ENCODE measurements at places on chromosomes 1 and 21. TPM values are rescaled to one million over a fixed set of nuclear protein-coding genes. Genes with fewer than 3 reads are reported as not detected.

The MGST3 gene
- total RNA-seq, result 27.8 TPM

The DNALI1 gene
- 10.0 TPM for total RNA-seq

The GUCA2A gene
- not detected for total RNA-seq

The CCDC181 gene
- 1.2 TPM for total RNA-seq

The FNDC5 gene
- 66.2 TPM for total RNA-seq

The TMEM35B gene
- total RNA-seq, result 19.8 TPM

The NBPF4 gene
- 1.4 TPM for total RNA-seq

The ICOSLG gene
- 0.13 TPM for total RNA-seq

DNA sequence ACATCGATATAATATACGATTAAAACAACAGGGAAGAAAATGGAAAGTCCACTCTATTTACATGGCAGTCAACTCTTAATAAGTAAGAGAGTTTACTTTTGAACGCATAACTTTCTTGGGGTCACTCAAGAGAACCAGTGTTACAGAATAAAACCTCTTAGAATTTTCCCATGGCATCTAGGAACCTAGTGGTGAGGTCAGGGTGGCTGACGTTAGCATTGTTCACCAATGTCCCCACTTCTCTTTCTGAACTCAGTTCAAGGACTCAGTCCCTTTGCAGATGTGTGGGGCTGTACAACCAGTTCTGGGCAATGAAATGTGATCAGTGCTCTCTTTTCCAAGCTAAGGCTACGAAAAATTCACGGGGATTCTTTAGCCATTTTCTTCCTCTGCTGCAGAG, 2.6 kb upstream of the RNF2 start:
- DNase-seq, result no peak

- peak; percentile 70 for DNase-seq
Observed at GRCh38 chr1:8763888-8764287, 53.6 kb downstream of the RERE start.

GRCh38 chr1:63342402-63342801, 20.0 kb downstream of the FOXD3 start:
- no peak for DNase-seq

- DNase-seq, result no peak
Observed at GRCh38 chr1:201899683-201900429, 11.2 kb downstream of the SHISA4 start.

- DNase-seq, result no peak
Observed at GRCh38 chr1:241939798-241940197, 17.8 kb upstream of the BECN2 start.

- DNase-seq, result no peak
Observed at GRCh38 chr1:21804536-21804935, 7.5 kb upstream of the LDLRAD2 start.

- DNase-seq, result no peak
Observed at GRCh38 chr1:11602424-11602823, 51.8 kb downstream of the FBXO2 start.

DNA sequence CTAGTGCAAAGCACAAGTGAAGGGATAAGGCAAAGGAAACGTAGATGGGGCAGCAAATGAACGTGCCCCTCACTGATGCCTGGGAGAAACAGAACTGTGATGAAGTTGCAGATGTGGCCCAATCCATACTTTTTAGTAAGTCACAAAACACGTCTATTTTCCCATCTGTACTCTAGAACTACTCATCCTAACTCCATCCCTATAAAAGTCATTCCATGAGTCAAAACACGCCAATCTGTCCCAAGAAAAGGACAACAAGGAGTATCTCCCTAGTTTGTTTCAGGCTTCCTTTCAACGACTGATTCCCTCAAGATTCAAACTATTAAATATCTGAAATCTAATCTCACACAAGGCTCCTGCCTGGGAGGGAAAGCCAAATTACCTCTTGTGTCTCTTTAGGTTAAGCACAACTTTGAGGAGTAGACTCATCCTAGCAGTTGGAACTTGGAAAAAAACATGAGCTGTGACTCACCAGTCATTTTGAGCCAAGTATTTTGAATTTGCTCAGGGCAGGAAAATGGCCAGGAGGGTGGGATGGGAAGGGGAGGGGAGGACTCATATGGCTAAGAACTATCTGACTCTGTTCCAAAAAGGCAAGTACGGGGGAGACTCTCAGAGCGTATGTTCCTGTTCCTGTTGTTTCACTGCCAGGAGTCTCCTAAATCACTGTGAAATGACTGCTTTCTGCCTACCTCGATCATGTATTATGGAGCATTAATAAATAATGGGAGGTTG, 214.5 kb upstream of the CAMK1G start:
- no peak for DNase-seq

- no peak for DNase-seq
Observed at GRCh38 chr1:5594056-5594956, 397.9 kb downstream of the NPHP4 start.

GRCh38 chr1:205596876-205597275, 34.9 kb downstream of the ELK4 start:
- DNase-seq, result no peak

GRCh38 chr21:27647401-27647800, 680.5 kb upstream of the ADAMTS5 start:
- no peak for DNase-seq

GRCh38 chr1:52423771-52424170, 19.4 kb downstream of the PRPF38A start:
- no peak for DNase-seq

- DNase-seq, result no peak
Observed at GRCh38 chr1:228992907-228993535, 257.7 kb downstream of the RHOU start.
